ENCODE measurements at places on chromosomes 4 and X.

DNA sequence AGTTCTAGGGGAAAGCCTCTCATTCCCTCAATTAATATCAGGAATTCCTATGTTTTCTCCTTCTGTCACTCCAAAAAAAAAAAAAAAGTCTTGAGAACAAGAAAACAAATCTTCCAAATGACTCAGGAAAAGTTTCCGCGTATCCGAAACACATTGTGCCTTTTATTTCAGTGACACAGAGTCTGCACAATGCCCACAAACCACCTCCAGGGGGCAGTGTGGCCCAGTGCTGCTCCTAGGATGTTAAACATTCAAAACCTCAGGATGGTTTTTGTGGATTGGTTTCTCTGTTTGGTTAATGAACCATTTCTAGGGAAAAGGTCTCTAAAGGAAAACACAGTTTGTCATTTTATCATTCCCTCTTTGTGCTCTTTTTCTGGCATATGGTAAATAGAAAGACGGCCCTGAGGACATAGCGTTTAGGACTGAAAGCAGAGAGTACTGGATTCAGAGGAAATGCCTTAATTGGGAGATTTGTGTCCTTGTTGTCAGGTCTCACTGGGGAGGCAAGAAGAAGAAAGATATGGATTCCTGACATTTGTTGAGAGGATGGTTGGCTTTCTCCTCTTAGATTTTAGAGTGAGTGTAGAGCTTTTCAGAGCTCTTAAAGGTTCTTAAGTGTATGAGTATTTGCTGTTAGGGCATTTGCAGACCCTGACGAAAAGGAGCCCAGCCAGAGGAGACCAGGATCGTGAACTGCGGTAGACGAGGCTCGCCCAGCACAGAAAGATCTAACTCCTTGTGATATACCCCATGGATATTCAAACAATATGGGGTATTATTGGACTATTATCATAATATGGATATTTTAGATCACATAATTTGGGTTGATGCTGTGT, 65.7 kb upstream of the MAP9 start:
- peak; percentile 73 for DNase-seq

DNA sequence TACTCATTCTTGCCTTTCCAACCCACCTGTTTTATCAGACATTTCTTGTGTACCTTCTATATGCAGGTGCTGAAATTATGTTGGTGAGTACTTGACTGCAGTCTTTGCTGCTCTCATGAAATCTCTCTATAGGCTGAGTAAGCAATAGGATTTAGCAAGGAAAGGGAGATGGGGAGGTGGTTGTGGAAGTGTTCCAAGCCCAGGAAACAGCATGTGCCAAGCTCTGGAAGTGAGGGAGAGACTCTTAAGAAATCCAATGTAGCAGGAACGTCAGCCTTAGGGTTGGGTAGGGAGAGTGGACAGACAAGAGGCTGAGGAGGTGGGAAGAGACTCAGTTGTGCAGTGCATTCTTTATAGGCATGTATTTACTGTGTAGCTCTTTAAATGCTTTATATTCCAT, 5.6 kb downstream of the SEPTIN11 start:
- no peak for DNase-seq

DNA sequence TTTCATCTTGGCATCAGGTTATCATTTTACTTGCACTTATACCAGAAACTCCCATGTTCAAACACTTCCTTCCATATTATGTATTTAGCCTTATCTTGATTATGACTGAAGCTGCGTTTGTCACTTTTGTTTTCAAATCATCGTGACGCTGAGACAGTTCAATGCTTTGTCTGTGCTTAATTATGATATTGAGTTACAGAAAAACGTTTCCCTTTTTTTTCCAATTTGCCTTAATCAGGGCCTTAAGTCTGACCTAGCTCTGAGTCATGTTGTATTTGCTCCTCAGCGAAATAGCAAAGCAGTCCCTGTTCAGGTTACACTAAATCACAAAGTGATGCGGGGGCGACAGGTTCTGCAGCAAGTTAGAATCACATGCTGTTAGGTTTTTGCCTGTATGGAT, 254.7 kb downstream of the AFF2 start:
- no peak for DNase-seq

DNA sequence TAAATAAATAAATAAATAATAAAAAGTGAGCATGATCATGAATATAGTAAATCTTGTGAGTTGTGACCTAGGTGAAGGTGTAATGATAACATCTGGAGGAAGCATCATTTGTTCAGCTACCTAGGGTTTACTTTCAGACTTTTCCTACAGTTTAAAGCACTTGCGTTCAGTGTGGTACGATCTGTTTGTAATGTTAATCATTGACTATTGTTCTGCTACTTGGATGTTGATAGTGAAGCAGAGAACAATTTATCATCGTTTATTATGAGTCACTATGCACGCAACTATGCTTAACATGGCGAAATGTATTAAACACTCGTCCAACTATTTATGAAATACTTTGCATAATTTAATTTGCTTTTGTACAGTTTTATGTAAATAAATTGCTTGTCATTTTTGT, 426.2 kb downstream of the PCDH7 start:
- DNase-seq: no peak

GRCh38 chr4:184392748-184393559, 81.4 kb downstream of the IRF2 start:
- DNase-seq: no peak

DNA sequence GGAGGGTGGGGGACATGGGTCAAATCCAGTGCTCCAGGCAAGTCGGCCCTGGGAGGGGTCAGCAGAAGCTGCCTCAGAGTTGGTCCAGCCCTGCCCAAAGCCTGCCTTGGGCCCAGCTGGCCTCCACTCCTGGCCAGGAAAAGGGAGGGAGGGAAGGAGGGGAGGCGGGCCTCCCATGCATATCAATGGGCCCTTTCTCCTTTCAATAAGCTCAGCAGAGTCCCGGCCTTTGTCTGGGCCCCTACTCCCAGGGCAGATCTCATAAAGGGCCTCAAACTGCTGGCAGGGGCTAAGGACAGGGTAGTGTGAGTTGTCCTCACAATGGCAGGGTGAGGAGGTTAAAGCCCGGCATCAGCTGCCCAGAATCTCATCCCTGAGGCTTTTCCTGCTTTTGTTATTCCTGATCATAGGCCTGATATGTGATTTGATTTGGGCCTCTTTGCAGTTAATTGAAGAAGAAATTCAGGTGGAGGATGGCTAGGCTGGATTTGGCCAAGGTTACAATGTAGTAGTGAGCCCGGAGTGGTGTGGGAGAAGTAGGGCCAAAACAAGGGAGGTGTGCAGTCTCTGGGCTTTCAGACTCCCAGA, 121.1 kb upstream of the ATP6AP2 start:
- DNase-seq: no peak

DNA sequence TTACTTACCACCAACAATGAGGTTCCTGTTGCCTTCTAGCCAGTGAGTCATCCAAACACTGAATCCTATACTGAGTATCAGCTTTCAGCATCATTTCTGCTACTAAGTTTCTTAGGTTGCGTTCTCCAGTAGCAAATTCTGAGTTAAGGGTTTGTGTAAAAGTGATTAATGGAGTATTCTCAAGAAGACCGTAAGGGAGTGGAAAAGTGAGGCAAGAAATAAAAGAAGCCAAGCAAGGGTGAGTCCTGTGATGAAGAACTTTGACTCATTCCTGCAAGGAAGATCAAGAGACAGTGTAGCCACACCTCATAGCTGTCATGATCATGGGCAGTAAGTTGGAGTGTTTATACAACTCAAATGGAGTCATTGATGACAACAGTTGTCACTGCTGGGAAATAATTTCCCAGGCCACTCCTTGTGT, 446.2 kb downstream of the RAPGEF2 start:
- DNase-seq: no peak

DNA sequence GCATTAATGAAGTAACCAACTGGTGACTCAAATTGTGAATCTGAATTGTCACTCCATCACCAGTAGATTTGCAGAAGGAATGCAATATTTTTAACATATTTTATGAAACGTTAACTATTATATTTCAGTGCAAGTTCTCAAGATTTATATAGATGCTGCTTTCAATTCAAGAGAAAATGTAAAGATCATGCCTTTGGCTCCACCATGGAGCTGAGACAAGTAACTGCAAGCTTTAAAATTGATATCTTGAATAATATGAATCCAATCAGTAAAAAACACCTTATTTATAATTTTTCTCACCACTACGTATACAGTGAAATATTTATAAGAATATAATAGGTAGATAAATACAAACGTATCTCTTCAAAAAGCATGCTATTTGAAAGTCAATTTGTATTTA, 27.8 kb upstream of the GALNTL6 start:
- DNase-seq: no peak

GRCh38 chr4:183467246-183467645, 22.8 kb downstream of the CDKN2AIP start:
- no peak for DNase-seq

GRCh38 chr4:173051232-173051631, 117.4 kb upstream of the GALNT7 start:
- DNase-seq: no peak

GRCh38 chr4:11436673-11437072, 8.0 kb upstream of the HS3ST1 start:
- no peak for DNase-seq

DNA sequence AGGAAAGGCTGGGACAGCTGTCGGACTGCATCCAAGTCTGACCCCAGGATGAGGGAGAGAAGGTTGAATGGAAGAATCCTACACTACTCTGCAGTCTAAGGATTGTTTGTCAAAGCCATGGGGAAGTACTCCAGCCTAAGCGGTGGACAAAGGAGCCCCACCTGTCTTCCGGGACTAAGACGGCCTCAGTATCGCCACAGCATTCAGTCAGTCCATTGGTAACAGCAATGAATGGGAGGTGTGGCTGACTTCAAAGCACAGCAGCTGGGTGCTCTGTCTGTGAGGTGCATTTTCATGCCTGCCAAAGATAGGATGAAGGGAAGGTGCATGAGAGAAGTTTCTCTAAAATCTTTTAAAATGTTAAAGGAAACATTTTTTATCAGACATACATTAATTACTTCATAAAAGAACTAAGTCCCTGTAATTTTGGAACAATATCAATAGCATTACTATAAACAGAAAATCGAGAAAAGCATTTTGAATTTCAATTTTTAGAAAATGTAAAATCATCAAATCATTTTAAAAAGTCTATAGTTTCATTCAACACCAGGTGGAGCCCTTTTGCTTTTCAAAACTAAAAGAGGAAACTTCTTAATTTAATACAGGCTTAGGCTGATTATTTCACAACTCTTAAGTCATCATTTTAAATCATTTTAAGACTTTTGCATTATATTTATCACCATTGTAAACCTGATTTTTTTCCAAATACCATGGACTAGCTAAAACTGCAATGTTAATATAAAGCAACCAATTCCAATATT, 27.6 kb upstream of the INTU start:
- no peak for DNase-seq

- no peak for DNase-seq
These were observed 1317.4 kb upstream of the DIAPH2 start for GRCh38 chrX:95367286-95367685.

DNA sequence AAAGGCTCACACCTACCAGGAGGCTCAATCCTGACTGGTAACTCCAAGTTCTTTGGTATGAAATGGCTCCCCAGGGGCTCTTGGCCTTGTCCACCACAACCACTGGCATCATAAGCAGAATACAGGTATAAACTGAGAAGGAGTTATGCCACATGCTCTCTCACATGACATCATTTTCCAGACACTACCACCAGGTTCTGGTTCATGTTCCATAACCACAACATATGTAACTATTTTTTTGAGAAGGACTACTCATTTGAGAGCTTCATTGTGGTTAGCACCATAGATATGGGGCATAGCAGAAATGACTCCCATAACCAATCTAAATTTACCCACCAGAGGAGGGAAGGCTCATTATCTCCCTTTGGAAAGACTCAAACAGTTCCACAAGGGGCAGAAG, 19.6 kb downstream of the PRDM5 start:
- no peak for DNase-seq

DNA sequence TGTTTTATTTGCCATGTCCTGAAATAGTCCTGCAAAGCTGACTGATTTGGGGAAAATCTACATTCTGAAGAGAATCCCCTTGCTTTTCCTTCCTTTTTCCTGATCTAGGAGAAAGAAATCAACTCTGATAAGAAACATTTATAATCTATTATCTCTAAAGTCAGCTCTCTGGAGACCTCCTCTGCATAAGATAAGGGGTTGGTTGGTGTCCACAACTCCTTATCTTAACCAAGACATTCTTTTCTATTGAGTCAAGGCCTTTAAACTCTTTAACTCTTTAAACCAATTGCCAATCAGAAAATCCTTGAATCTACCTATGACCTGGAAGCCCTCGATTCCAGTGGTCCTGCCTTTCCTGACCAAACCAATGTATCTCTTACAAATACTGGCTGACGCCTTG, 373.6 kb upstream of the RASGEF1B start:
- DNase-seq: no peak

- no peak for DNase-seq
These were observed 82.1 kb downstream of the TASL start for GRCh38 chrX:30495468-30495867.

DNA sequence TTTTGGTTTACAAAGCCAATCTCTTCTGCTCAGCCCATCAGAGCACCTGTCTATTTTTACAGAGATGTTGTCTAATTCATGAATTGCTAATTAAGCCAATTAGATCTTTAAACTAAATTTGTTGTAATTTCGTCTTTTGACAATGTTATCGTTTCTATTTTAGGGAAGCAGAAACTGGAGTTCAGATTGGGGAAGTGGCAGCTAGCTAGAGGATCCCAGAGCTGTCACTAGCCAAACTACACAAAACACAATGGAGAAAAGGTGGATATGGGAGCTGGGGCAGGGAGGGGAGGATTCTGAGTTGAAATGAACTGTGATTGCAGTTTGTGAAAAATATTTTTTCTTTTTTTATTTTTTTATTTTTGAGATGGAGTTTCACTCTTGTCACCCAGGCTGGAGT, 35.8 kb downstream of the CASP3 start:
- no peak for DNase-seq

DNA sequence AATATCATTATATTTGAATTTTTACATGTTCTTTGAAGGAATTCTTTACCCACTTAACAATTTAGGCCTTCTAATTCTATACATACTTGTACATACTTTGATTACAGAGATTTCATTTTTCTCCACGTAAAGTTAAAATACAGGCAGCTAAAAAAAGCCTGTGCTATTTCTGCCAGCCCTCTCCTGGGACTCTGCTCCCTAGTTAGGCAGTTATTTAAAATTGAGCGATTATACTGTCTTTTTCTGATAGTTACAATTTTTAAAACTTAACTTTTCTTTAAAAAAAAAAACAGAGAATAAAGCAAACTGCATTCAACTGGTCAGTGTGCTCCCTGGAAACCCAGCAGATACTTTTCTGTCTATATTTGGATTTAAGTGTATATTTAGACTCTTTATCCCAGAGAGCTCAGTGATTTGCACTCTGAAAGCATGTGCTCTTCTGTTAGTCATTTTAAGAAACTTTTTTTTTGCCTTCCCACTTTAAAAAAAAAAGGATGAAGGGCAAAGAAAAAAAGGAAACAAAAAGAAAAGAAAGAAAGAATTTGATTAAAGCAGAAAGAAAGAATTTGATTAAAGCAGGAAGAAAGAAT, 18.1 kb upstream of the FAM241A start:
- no peak for DNase-seq

GRCh38 chrX:20252381-20253231, 14.1 kb downstream of the RPS6KA3 start:
- peak; percentile 74 for DNase-seq

GRCh38 chr4:100945789-100946188, 401.5 kb downstream of the PPP3CA start:
- DNase-seq: no peak

Data from stimulated activated naive CD8-positive, alpha-beta T cell treated with anti-CD3 and anti-CD28 coated beads, Interleukin-15, Interleukin-2, amounts not matched to agents 100 U/mL and 50 U/mL, for 24 hours (primary cell).